ENCODE measurements at places on chromosomes 4 and X.

GRCh38 chr4:2484993-2485392 is 16.1 kb downstream of the RNF4 start:
- no peak for DNase-seq

- peak; percentile 88 for DNase-seq
Measured at GRCh38 chrX:136635235-136635634, 12.7 kb upstream of the CD40LG start.

DNA sequence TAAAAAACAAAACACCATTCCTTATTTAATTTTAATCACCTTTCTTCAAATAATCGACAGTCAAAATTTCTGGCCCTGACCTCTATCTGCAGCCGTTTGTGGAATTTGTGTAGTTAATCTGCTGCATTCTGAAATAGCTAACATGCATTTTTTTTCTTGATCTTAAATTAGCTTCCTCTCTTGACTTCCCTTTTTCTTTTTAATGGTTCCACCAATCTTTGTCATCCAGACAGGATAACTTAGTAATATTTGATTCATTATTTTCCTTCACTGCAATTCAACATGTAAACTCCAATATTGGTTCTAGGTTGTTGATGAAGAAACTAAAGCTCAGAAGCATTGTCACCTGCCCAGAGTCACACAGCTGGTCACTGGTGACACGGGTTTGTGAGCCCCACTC is 77.3 kb downstream of the ARHGAP10 start:
- DNase-seq: no peak

DNA sequence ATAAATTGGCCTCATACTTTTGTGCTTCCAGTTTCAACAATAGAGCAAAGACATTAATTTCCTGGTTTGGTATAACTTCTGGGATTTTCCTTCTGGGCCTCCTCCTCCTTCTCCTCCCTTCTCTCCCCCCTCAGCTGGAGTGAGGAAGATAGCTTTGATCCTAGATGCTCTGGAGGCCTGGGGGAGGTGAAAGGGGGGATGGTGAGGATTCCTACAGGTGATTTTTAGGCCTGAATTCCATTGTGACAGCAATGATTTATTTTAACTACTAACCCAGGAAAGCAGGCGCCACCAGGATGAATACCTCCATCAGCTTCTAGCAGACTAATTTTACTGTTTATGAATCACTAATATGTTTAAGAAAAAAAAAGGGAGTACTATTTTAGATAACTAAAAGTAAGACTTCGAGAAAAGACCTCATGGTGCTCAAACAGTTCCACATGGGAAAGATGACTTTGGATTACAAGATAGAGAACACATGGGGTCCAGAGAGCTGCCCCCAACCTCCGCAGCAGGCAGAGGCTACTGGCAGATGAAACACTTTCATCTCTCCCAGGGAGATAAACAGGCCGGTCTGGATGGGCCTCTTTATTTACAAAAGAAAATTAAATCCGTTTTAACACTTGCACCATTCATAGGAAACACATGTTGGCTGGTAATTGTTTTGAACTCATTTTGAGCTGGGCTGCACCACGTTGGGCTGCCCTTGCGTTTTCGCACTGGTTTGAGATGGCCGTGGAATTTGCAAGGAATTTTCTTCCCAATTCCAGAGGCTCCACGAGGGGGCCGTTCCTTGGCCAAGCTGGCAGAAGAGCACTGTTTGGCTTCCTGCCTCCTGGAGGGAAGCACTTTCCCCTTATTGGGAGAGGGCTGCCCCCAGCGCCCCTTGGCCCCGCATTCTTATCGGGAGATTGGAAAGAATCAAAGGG is 125.1 kb upstream of the STX18 start:
- no peak for DNase-seq

DNA sequence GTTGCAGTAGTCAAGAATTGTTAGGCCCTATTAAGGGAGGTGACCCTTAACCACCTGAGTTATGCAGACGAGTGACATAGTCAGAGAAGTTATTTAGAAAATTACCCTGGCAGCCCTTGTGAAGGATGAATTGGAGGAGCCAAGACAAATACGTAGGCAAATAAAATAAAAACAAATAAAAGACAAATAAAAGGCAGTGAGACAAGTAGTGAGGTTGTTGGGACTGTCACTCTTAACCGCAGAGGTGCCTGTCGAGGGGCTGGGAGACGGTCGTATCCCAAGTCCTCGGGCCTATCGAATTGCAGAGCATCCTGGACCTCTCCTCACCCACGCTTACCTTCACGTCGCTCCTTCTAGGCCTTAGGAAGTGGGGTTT is 58.0 kb upstream of the ZC4H2 start:
- peak; percentile 8 for DNase-seq

DNA sequence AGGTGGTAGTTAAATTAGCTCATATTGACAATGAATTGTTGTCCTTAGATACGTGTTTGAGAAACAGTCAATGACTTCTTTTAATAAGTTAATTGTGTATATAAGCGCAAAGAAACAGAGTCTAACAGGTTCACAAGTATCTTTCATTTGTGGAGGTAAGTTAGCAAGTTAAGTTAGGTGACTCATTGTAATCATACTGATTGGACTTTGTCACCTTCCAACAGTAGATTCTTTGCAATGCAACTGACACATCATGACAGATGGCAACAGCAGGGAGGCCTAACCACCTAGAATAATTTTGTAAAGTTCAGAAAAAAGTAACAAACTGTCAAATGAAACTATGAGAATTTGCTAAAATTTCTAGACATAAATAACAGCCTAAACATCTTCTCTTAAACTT is 207.6 kb upstream of the PITX2 start:
- DNase-seq: no peak

DNA sequence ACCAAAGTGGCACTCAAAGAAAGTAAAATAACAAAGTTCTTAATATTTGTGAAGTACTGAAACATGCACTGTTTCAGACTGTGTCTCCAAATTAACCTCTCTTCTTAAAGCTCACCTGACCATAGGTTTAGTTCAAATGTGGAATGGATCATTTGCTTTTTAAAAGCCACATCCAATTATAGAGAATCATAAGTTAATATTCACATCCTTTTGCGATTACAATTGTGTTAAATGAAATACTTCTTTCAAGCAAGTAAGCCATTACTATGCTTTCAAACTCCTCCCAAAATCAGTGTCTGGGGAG is 95.3 kb upstream of the PTPN13 start:
- DNase-seq: no peak

DNA sequence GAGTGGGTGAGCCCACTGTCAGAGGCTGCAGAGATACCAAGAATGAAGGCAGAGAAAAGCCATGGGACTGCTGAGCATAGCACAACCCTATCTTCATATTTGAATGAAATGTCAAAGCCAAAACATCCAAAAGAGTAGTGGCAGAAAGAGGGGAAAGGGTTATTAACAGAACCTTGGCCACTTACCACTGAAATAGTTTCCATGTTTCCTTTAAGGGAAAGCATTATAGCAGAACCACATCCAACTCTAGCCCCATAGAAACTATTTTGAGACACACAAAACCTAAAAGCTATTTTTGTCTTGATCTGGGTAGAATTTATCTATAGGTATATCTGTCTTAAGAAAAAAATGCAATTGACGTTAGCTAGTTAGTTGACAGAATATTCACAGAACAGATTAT is 140.1 kb downstream of the CBR4 start:
- DNase-seq: no peak

GRCh38 chr4:3243136-3243780 is 5.7 kb upstream of the MSANTD1 start:
- DNase-seq: no peak

DNA sequence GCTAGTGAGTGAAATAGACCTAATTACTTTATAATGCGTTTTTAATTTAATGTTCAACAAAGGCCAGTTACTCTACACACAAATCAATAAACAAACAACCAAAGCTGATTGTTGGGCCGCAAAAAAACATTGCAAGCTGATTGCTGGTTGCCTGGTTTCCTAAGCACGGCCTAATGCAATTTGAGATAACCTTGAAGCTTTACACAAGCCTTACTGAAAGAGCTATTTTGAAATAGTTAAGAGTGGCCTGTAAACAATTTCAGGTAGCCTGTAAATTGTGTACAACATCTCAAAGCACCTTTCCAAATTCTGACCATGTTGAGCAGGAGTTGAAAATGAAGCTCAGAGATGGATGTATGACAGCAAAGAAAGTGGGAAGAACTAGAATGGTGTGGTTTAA is 17.5 kb upstream of the CXorf66 start:
- no peak for DNase-seq

GRCh38 chr4:24190761-24191695 is 301.2 kb upstream of the PPARGC1A start:
- no peak for DNase-seq

DNA sequence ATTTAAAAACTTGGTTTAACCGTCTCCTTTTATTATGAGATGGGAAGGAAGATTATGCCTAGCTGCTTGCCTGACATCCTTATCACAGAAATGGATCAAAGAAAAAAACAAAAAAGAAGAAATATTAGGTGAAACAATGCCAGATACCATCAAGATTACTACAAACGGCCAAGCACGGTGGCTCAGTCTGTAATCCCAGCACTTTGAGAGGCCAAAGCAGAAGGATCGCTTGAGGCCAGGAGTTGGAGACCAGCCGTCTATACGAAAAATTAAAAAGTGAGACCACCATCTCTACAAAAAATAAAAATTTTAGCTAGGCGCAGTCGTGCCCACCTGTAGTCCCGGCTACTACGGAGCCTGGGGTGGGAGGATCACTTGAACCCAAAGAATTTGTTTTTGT is 2.3 kb downstream of the FRYL start:
- DNase-seq: no peak

DNA sequence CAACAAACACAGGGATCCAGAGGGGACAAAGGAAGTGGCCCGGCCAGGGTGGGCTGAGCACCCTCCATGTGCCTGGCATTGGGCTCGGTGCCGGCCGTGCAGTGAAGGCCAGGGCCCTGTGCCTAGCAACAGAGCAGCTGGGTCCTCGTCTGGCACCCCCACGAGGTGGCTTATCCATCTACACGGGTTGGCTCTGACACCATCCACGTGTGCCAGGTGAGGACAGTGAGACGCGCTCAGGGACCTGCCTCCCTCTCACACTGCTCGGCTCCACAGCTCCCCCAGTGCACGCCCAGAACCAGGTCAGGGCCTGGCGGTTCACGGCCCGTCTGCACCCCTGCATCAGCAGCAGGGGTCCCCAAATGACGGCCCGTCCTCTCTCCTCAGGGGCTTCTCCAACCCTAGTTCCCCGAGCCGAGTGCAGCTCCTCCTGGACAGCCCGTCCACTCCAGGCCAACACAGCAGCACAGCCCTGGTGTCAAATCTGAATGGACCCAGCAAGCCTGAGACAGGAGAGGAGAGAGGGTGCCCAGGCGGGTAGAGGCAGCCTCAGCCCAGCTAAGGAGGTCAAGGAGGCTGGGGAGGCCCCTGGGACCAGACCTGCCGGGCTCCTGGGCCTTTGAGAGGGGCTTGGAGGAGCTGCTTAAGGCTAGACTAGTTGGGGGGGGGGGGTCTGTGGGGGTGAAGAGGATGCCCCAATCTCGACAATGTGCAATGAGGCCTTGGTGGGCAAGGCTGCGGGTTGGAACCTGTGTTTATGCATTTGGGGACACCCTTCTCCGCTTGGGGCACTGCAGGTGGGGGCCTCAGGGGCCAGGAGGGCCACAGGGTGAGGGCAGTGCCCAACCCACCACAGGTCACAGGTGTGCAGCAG is 113.6 kb downstream of the FAM53A start:
- DNase-seq: no peak

DNA sequence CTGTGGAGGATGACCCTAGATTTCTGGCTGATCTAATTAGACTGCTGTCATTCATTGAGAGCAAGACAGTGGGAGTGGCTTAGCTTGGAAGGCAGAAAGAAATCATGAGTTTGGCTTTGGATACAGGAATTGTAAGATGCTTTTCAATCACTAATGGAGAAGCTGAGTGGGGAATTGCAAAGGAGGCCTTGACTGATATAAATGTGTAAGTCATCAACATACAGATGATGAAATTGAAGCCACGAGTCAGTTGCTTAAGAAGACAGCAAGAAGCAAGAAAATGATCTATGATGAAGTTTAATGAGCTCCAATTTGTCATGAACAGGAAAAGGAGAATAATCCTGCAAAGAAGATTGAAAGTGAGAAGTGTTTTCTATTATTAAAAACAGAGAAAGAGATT is 136.7 kb upstream of the C1QTNF7 start:
- no peak for DNase-seq

- no peak for DNase-seq
Measured at GRCh38 chr4:40421839-40422708, 86.9 kb downstream of the CHRNA9 start.

DNA sequence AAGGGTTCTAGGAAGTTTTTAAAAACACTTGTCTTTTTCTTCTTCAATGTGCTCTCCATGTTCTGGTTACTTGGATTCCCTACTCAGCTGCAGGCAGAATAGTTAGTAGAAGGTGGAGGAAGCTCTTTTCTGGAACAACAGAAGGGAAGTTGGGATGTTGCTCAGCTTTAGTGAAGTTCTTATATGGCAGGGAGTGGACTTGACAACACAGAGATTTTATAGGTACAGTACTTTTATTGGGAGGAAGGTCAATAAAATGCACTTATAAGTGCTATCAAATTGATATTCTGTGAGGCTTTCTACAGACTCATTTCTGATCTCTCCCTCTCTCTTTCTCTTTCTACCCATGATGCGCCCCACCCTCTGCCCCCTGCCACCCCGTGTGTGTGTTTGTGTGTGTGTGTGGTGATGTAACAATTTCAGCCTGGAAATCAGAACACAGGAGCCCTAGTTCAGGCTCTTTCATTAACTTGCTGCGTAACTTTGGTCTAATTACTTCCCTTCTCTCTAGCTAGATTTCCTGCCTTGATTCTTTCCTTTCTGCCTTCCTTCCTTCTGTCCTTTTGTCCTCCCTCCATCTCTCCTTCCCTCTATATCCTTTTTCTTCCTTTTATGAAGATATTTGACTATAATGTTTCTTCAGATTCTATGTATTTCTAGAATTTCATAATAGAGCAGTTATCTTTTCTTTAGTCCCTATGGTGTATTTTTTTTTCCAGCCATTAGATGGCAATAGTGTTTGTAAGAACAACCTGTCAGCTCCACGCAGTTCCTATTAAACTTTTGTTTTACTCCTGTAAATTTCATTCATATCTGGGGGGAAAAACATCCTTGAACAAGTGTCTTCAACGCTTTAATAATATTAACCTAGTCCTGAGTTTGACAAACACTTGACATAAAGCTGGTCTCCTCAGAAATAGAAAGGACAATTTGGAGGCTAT is 37.1 kb downstream of the HEPH start:
- peak; percentile 23 for DNase-seq

- no peak for DNase-seq
Measured at GRCh38 chrX:133852837-133853356, 132.5 kb downstream of the GPC3 start.

DNA sequence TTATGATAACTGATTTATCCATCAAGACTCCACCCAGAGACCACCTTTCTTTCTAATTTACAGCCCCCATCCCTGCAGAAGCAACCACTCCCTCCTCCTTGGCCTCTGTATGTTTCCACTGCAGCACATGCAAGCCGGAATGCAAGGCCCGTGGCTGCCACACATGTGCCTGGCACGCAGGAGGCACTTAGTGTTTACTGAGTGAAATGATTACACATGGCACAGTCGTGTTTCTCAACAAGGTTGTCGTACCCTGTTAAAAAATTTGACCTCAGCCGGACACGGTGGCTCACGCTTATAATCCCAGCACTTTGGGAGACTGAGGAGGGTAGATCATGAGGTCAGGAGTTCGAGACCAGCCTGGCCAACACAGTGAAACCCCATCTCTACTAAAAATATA is 104.3 kb downstream of the APBB2 start:
- DNase-seq: no peak

Measured in Jurkat, Clone E6-1 (cell line).